NCI-H774 (cell line): ENCODE measurements at places on chromosomes 4 and X.

DNA sequence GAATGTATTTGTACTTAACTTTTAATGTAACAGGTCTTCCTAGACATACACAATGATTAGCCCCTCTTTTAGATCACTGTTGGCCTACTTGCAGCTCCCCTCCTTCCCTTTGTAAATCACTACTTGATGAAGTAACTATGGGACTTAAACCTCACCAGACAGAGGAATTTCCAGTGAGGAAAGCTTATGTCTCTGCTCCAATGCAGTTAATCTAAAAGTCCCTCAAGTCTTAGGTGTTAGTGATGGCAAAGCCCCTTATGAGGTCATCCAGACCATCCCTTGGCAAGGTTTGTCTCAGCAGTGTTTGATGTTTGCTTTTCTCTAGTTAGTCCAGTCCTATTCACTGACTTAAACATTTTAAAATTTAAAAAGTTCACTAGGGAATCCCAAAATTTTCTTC, 877.3 kb upstream of the INTU start:
- no peak for DNase-seq

DNA sequence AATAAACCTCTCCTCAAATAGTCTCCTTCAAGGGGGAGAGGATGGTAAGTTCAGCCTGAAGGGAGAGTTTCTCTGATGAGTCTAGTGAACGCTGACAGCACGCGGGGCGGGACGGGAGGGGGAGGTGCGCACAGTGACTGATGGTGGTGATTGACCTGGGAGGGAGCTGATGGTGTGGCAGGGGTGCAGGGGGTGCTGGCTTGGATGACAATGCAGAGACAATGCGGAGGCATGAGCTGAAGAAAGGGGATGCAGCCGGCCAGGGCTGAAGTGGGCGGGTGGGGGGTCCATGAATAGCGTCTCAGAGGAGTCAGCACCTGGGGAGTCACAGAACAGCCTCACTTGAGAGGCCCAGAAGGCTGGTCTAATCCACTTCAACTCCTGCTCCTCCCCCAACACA, 142.5 kb upstream of the PJA1 start:
- DNase-seq, result no peak

DNA sequence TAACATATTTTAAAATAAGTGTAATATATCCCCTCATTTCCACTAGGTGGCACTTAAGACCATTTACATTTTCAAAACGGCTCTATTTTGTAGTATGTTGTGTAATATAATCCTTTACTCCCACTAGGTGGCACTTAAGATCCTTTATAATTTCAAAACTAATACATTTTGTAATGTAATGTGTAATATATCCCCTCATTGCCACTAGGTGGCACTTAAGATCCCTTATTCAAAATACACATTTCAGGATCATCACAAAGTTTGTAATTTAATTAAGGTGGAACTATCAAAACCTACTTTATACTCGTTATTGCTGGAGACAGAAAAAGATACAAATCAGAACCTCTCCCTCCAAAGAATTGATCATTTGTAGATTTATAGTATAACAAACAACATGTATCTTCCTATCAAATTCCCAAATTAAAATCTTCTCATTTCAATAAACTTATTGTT, 132.5 kb downstream of the ARHGAP6 start:
- DNase-seq, result peak; percentile 60

GRCh38 chr4:144564358-144564757, 81.6 kb upstream of the HHIP start:
- no peak for DNase-seq

DNA sequence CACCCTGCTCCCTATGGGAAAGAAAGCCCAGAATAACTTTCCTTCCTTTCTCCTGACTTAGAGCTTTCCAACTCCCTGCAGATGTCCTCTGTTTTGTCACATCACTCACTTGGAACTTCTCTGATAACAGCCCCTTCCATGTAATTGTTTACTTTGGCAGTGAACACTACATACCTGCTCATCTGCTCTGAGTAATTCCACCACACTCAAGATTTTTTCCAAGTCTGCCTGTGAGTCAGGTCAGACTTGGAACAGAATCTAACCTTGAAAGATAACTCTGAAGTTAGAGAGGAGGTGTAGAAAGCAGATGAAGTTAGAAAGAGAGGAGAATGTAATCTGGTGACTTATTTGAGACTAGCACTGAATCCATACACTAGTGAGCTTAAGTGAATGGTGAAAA, 7.4 kb downstream of the MAGEB10 start:
- no peak for DNase-seq

DNA sequence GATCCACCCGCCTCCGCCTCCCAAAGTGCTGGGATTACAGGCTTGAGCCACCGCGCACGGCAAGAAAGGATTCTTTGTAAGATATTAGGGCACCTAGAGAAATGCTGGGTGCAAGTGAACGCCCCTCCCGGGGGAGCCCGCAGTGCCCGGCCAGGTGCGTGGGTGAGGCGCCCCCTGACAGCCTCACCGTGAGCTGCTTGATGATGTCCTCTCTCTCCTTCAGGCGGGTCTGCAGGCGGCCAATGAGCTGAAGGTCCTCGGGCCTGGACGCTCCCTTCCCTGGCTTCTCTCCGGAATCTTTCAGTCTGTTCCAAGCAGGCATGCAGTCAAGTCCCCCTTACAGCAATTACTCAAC, 21.9 kb downstream of the MED28 start:
- no peak for DNase-seq

GRCh38 chr4:47784222-47784621, 53.6 kb downstream of the CORIN start:
- no peak for DNase-seq

- DNase-seq, result no peak
Measured at GRCh38 chrX:53056292-53056691, 7.7 kb downstream of the GPR173 start.

DNA sequence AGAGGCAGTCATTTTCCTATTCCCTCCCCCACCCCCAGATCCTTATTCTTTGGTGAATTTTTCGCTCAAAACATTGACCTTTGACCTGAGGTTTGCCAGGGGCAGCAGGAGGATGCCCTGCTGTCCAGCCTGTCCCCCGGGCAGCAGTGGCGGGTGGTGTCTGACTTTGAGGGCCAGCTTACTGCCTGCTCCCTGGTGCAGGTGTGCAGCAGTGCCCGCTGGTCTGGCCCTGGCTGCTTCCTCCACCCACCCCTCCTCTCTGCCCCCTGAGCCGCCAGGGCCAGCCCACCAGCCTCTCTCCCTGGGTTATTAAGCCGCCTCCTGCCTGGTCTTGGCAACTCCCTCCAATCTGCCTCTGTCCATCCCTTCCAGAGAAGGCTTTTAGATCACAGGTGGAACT, 40.8 kb upstream of the GRPEL1 start:
- no peak for DNase-seq

DNA sequence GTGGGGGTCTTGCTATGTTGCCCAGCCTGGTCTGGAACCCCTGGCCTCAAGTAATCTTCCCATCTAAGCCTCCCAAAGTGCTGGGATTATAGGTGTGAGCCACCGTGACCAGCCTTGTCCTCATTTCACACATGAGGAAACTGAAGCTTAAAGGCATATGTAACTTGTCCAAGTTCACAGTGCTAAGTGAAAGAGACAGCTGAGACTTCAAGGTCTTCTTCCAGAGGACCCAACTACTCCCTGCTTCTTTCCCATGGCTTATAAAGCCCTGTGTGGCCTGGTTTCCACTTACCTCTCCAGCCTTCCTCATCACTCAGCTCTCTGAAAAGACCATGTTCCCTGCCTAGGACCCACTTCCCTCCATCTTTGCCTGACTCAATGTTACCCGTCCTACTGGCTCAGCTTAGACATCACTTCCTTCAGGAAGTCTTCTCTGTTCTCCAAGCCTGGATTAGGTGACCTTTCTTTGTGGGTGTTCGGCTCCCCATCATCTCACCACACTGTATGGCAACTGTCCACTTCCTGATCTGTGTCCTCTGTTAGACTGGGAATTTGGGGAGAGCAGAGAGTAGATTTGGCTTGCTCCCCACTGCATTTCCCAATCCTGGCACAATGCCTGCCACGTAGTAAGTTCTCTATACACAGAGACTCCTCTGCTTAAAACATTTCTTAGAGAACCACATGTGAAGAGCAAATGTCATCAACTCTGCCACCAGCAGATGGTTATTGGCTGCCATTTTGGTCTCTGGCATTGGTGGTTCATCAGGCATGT, 30.4 kb upstream of the LAMP2 start:
- no peak for DNase-seq

- DNase-seq, result no peak
Measured at GRCh38 chr4:150387981-150388380, 194.0 kb upstream of the MAB21L2 start.

DNA sequence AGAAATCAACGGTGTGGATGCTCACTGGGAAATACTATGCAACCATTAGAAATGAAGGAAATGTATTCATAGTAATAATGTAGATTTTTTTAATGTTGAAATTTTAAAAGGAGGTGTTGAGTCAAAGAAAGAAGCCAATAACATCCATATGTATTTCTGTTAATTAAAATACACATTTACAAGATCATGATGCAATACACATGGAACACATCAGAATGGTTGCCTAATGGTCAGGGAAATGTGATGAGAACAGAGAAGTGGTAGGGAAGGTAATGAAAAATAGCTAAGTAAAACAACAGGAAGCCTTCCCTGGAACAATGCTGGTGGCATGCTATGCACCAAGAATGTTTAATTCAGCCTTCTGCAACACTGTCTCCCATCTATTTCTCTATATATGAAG, 18.2 kb downstream of the AREG start:
- DNase-seq, result no peak

GRCh38 chr4:85632981-85633380, 158.0 kb downstream of the ARHGAP24 start:
- DNase-seq, result no peak
